ENCODE measurements at places on chromosomes 2 and 18.

DNA sequence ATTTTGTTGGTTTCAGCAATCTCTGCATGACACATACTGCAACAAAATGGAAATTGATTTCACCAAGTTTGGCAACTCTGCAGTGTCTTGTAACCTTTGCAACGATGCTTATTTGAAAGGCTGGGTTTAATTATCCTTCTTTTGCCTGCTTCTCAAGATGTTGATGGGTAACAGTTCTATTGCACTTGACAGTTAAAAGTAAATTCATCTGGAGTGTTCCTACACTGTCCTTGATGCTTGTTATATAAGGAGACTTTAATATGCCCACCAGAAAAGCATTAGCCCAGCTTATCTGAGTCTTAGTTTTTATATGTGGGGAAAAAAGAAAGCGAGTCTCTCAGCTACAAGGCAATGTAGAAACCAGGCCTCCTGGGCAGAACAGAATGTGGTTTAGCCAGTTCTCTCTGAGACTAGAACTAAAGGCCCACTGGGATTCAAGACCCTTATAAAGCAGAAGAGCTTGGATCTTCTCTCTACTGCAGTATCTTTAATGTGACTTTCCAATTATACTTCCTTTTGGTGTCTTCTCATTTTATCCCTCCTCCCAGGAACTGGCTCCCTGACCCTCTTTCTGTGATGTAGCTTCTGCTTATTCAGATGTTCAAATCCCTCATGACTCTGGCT is 106.8 kb upstream of the LYPD6 start:
- no peak for DNase-seq

DNA sequence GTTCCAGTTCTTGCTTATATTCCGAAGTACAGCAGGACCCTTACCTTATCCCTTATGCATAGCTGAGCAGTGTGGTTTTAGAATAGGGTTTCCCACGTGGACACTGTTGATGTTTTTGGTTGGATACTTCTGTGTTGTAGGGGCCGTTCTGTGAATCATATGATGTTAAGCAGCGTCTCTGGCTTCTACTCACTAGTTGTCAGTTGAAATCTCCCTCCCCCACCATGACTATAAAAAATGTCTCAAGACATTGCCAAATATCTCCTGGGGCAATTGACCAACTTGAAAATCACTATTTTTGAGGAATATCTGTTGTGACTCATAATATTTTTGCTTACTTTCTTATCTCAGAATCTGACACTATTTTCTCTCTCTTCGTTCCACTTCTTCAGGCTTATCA is 713.7 kb downstream of the TSN start:
- no peak for DNase-seq

DNA sequence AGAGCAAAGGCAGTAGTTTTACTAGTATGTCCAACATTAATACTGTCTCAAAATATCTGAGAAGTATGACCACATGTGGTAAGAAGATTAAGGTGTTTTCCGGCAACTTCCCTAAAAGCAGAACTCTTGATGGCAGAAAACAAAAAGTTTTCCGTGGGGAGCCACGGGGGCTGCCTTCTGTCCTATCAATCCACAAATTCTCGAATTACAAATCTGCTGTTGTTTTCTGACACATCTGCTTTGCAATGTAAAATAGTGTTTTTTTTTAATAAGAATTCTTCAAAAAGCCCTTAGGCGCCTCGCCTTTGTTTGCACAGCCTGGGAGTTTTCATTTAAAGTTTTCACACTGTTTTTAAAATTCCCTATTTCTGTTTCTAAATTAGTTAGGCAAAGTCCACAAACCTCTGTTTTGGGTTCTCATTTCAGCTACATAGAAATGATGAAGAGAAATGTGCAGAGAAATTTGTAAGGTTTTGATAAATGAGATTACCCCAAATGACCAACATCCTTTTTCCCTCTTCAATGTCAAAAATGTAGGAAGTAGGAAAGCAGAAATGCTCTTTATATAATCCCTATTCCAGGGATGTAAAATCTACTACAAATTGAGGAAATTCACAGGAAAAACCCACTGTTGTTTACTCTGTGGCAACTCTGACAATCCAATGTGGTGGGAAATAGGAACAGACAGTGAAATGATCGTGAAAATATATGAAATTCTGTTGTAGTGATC is 385.8 kb downstream of the ZEB2 start:
- DNase-seq: no peak

- DNase-seq: no peak
These were observed 24.3 kb upstream of the RESP18 start for GRCh38 chr2:219356834-219357233.

GRCh38 chr2:105609746-105610402 is 134.8 kb upstream of the NCK2 start:
- DNase-seq: no peak

- DNase-seq: no peak
These were observed 41.8 kb downstream of the SNED1 start for GRCh38 chr2:241040081-241040803.

GRCh38 chr2:63699549-63699839 is 110.7 kb downstream of the MDH1 start:
- no peak for DNase-seq

DNA sequence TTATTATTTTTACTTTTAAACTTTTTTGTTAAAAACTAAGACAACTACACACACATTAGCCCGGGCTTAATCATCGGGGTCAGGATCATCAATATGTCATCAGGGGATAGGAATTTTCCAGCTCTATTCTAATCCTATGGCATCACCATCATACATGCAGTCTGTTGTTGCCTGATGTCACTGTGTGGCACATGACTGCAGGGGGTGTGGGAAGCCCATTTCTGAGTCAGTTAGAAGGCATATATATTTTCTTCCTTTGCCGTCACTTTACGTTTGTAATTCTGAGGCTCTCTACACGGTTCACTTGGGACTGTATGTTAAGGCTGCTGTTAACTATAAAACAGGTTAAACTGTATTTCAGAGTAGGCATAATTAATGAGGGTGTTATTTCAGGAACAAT is 144.4 kb upstream of the ITGA6 start:
- DNase-seq: no peak

- DNase-seq: no peak
These were observed 861 bp downstream of the LTBP1 start for GRCh38 chr2:32947484-32948143.

DNA sequence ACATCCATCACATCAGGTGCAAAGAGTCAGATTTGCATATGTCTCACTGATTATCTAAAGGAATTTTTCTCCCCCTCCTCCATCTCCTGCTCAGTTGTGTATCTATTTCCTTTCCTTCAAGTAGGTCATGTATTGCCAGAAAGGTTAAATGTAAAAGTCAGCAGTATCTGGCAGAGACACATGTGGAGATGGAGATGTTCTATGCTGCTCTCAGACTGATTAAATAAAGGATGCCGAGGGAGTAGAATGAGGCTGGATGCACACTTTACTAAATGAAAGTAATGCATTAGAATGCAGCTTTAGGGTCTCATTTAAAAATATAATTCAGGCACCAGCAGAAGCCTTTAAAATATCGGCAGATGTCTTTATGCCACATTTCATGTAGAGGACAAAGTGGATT is 555.3 kb downstream of the RNF144A start:
- DNase-seq: no peak

GRCh38 chr2:169493360-169493759 is 14.1 kb downstream of the BBS5 start:
- DNase-seq: no peak

DNA sequence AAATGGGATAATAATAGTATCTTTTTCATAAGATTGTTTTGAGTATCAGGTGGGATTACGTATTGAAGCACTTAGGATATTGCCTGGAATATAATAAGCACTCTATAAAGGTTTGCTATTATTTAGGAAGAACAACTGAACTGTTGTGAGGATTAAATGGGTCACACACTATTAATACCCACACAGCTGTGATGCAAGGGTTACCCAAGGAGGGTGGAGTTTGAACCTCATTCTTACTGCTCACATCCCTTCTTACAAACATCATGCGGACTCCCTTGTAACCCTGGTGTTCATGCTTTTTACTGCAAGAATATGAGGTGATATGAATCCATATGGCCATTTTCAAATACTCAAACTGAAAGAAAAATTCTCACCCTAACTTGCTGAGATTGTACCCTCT is 113.5 kb downstream of the KCTD1 start:
- no peak for DNase-seq

- no peak for DNase-seq
These were observed 56.4 kb downstream of the CRIM1 start for GRCh38 chr2:36411962-36412444.

GRCh38 chr2:233056961-233057605 is 3.1 kb upstream of the INPP5D start:
- DNase-seq: no peak

DNA sequence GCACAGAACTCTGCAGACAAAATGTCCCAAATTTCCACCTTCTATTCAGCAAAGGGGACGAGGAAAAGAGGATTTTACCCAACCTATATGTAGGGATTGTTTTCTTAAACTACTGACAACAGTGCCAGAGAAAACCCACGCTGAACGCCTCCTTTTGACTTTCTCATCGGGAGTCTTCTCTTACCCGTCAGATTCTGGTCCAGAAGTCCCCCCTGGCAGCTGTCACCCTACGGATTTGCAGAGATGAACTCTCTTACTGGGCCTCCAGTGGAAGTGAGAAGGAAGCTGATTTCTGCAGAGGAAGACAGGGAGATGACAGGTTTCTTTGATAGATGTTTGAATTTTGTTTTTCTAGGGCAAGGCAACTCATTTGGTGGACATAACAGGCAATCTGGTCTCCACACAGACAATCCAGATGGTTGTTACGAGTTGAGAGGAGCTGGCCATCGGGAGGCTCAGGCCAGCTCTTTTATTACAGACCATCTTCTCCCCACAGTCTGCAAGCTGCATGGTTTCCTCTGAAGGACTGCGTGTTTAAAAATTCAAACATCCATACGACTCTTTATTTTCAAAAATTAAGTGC is 804.3 kb downstream of the RNF144A start:
- no peak for DNase-seq

- no peak for DNase-seq
These were observed 129.7 kb downstream of the NETO1 start for GRCh38 chr18:72738136-72738535.

- no peak for DNase-seq
These were observed 246.4 kb downstream of the PRKCE start for GRCh38 chr2:45897842-45898241.

DNA sequence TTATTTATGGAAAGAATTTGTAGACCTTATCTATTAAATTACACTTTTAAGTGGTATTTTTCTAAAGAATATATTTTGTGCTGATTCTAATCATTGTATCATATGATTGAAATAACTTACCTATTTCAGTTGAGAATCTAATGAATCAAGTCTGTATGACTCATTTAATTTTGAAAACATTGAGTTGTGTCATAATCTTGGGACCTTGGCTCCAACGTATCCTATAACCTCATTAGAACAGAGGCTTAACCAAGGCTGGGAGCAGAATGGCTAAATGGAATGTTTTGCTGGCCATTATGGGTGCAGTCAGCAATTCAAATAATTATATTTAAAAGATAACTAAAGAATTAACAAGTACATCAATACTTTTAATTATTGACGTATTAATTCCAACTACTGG is 19.6 kb upstream of the GULP1 start:
- no peak for DNase-seq

- DNase-seq: no peak
These were observed 211.9 kb downstream of the ALPK2 start for GRCh38 chr18:58416704-58417683.

- DNase-seq: no peak
These were observed 644 bp downstream of the ABCG5 start for GRCh38 chr2:43837831-43838559.

- DNase-seq: no peak
These were observed at the start of gene RIT2 for GRCh38 chr18:43115076-43115921. TSS of gene RIT2 (minus strand) at chr18:43115685.

- DNase-seq: no peak
These were observed 6.7 kb upstream of the IL1A start for GRCh38 chr2:112791019-112791418.
